Smooth muscle cell of the umbilical artery (primary cell): ENCODE measurements at places on chromosomes 1 and 21. TPM values are rescaled to one million over a fixed set of nuclear protein-coding genes. Genes with fewer than 3 reads are reported as not detected.

The PRAMEF7 gene
- total RNA-seq, result not detected in 2 replicates

The NUDC gene
- 14.0 and 31.8 TPM in 2 replicates for total RNA-seq

The C1QC gene
- total RNA-seq, result not detected in 2 replicates

The WNT9A gene
- total RNA-seq, result 0.30 and 0.51 TPM in 2 replicates

The CFH gene
- total RNA-seq, result 175 and 259 TPM in 2 replicates

The IL24 gene
- total RNA-seq, result not detected in 2 replicates

The SPRR1B gene
- not detected in 2 replicates for total RNA-seq

The JAM2 gene
- total RNA-seq, result 1.5 and 1.9 TPM in 2 replicates

The PGLYRP4 gene
- total RNA-seq, result not detected in 2 replicates

The CDK11A gene
- total RNA-seq, result 8.6 and 23.8 TPM in 2 replicates

The BARHL2 gene
- total RNA-seq, result not detected in 2 replicates

The EFNA1 gene
- total RNA-seq, result 0.37 TPM in 1 of 2 replicates, not detected in the other

The XCL2 gene
- total RNA-seq, result not detected in 2 replicates

The MMP23B gene
- 17.6 and 23.2 TPM in 2 replicates for total RNA-seq

The ILDR2 gene
- not detected in 2 replicates for total RNA-seq

The GNAT2 gene
- total RNA-seq, result 0.09 TPM in 1 of 2 replicates, not detected in the other

The OLFML3 gene
- 120 and 270 TPM in 2 replicates for total RNA-seq

The IL20 gene
- total RNA-seq, result not detected in 2 replicates

The TNFRSF9 gene
- 1.2 and 2.3 TPM in 2 replicates for total RNA-seq

The PEAR1 gene
- 4.5 and 13.6 TPM in 2 replicates for total RNA-seq

The PER3 gene
- total RNA-seq, result 3.0 and 4.5 TPM in 2 replicates

The MROH7 gene
- total RNA-seq, result under 0.01 and 0.14 TPM in 2 replicates

The GDAP2 gene
- total RNA-seq, result 24.9 and 37.2 TPM in 2 replicates

The CHI3L1 gene
- 2.4 and 339 TPM in 2 replicates for total RNA-seq

The RNU1-4 gene
- under 0.01 TPM in 2 replicates for total RNA-seq

The SERPINC1 gene
- total RNA-seq, result 0.30 TPM in 1 of 2 replicates, not detected in the other

The LCE1F gene
- not detected in 2 replicates for total RNA-seq

The NES gene
- 5.0 and 21.8 TPM in 2 replicates for total RNA-seq

The ATAD3C gene
- total RNA-seq, result 0.09 TPM in 1 of 2 replicates, not detected in the other

The TMCO1 gene
- 67.2 and 97.7 TPM in 2 replicates for total RNA-seq

The STYXL2 gene
- total RNA-seq, result not detected in 2 replicates

The GOLT1A gene
- not detected in 2 replicates for total RNA-seq

The SPATA17 gene
- total RNA-seq, result 0.30 and 0.55 TPM in 2 replicates

The TTC3 gene
- 511 and 572 TPM in 2 replicates for total RNA-seq

The TPTE gene
- not detected in 2 replicates for total RNA-seq

The SLC2A5 gene
- 2.4 and 12.5 TPM in 2 replicates for total RNA-seq

The SEMA6C gene
- total RNA-seq, result 0.89 and 1.7 TPM in 2 replicates

The COL16A1 gene
- 200 and 541 TPM in 2 replicates for total RNA-seq

The SPATA45 gene
- total RNA-seq, result not detected in 2 replicates

The C1QB gene
- total RNA-seq, result not detected in 2 replicates

The DNAH14 gene
- total RNA-seq, result 26.1 and 27.2 TPM in 2 replicates

The HFM1 gene
- under 0.01 and 0.23 TPM in 2 replicates for total RNA-seq

The COL11A1 gene
- 346 and 376 TPM in 2 replicates for total RNA-seq

The AVPR1B gene
- not detected in 2 replicates for total RNA-seq

The MYCL gene
- 1.3 and 2.1 TPM in 2 replicates for total RNA-seq

The CELA3B gene
- not detected in 2 replicates for total RNA-seq

The AK5 gene
- total RNA-seq, result 8.0 and 10.6 TPM in 2 replicates

The MFSD2A gene
- total RNA-seq, result 13.4 and 17.9 TPM in 2 replicates

The RNU1-2 gene
- total RNA-seq, result under 0.01 TPM in 2 replicates

The STIL gene
- total RNA-seq, result 2.1 and 9.1 TPM in 2 replicates

The ABCA4 gene
- 0.30 and 0.51 TPM in 2 replicates for total RNA-seq

The AADACL4 gene
- total RNA-seq, result not detected in 2 replicates

The TDRD5 gene
- not detected in 2 replicates for total RNA-seq

The NBPF10 gene
- 4.5 and 7.2 TPM in 2 replicates for total RNA-seq
